GM13977 (cell line): ENCODE measurements at places on chromosomes 1 and 21.

GRCh38 chr1:12001249-12001917 is 17.9 kb upstream of the MIIP start:
- DNase-seq, result no peak

- DNase-seq, result no peak
These were observed 31.4 kb downstream of the EPS15 start for GRCh38 chr1:51487628-51488027.

DNA sequence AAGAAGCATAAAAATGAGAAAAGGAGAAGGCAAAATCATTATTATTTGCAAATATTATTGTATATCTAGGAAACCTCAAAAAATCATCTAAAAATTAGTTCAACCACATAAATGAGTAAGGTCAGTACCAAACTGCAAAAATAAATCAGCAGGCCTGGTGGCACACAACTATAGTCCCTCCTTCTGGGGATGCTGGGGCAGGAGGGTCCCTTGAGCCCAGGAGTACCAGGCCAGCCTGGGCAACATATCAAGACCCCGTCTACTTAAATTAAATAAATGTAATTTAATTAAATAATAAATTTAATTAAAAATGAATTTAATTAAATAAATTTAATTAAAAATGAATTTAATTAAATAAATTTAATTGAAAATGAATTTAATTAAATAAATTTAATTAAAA is 40.3 kb upstream of the TRIM67 start:
- DNase-seq, result no peak

- peak; percentile 92 for DNase-seq
These were observed 30.0 kb downstream of the SLC27A3 start for GRCh38 chr1:153805042-153805745.

DNA sequence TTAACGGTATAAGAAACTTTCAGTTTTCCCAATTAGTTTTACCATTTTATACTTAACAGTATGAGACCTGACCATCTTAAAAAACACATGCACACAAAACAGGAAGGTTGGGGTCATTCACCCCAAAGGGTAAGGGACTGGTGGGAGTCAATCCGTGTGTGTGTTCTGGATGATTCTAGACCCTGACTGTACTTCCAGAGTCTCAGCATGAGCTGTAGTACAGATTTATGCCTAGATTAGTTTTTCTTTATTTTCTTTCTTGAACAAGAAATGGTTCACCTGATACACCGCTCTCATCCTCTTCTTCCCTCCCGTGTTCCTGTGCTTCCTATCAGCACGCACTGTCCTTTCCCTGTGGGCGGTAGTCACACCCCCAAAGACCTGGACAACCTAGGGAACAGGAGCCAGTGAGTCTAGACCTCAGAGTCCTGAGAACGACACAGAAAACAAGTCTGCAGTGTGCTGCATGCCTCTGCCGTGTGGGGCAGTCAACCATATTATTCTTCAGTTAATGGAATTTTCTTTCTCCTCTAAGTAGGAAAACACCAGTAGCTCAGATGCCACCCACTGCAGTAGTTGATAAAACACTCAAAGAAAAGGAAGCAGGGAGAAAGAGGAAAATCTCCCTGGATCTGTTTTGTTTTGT is 38.9 kb upstream of the MRPS6 start:
- no peak for DNase-seq

DNA sequence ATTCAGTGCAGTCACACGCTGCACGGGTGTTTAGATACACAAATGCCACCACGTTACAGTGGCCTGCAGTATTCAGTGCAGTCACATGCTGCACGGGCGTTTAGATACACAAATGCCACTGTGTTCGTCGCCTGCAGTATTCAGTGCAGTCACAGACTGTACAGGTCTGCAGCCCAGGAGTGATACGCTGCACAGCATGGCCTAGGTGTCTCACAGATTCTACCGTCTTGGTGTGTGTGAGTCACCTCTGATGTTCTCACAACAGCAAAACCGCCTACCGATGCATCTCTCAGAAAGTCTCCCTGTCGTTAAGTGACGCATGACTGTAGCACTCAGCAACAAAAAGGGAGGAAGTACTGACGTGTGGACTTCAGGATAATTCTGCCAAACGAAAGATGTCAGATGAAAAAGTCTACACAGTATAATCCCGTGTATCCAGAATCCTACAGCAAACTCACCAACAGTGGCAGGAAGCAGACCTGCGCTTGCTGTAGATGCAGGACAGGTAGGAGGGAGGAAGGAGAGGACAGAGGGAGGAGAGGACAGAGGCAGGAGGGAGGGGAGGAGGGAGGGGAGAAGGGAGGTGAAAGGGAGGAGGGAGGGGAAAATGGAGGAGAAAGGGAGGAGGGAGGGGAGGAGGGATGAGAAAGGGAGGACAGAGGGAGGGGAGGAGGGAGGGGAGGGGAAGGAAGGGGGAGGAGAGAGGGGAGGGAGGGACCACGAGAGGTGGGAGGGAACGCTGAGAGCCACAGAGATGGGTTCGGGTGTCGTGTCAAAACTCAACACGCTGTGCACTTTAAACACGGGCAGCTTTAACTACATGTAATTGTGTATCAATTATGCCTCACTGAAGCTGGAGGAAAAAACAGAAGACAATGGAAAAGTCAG is 36.3 kb upstream of the PCBP3 start:
- DNase-seq, result no peak

DNA sequence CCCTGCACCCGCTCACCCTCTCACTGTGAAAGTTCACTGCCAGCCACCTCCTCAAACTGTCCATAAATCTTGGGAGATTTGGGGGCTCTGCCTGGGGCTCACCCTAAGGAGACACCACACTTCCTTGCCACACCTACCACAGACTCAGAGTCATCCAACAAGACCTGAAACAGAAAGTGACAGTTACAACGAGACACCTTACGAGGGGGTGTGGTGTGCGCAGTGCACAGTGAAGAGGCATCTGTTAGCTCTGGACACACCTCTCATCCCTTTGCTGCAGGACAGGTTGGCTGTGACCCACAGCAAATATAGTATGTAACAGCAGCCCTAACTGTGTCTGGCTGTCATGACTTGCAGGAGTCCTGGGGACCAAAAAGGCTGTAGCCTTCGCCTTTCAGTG is 190.2 kb downstream of the NR5A2 start:
- no peak for DNase-seq

DNA sequence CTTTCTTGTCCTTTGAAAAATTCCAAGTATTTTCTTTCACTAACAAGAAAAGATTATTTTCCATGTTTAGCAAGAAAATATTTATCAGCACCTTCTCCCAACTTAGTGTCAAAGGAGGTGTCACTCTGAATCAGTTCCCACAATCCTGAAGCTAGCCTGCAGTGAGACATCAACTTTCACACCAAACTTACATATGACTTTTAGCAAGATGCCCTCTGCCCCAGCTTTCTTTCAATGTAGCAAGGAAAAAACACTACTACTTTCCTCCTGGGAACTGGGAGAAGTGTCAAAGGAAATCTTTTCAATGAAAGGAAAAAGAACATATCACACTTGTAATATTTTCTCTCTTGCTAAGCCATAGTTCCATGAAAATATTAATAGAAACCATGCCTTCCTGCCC is 50.9 kb upstream of the PALMD start:
- no peak for DNase-seq

DNA sequence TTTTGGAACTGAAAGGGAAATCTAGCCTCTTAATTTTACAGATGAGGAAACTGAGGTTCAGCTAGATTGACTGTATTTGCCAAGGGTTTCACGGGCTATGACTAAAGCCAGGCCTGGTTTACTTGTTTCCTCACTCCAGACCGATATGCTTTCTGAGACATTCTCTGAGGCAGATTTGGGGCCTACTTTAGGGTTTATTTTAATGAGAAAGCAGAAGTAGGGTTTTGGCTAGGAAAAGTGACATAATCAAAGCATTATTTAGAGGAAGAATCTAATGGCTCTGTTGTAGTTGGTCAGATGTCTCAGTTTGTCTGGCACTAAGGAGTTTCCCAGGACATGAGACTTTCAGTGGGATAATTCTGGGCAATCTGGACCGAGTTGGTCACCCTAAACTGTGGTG is 1.5 kb upstream of the RPTN start:
- DNase-seq, result no peak

DNA sequence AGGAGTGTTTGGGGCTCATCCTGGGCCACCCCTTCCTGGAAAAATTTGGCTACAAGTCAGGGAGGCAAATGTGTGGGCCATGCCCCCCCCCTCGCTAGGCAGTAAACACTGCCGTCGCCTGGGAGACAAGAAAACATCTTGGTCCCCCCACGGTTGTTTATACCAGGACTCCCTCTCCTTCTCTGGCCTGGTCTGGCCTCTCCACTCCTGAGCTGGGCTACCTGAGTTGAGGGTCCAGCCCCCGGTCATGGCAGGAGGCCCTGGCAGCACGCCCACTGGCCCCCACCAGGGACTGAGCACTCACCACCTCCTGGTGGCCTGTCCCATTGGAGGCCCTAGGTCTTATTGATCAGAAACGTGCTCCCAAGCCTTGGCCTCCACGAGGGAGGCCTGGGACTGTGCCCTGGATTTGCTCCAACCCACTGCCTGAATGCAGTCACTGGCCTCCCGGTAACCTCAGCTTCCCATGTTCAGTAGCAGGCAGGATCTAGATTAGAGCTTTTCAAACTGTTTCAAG is 15.8 kb downstream of the KCNQ4 start:
- DNase-seq, result no peak

- no peak for DNase-seq
These were observed 7.4 kb upstream of the INKA2 start for GRCh38 chr1:111746614-111746999.

- peak; percentile 70 for DNase-seq
These were observed 642 bp downstream of the SLC30A7 start for GRCh38 chr1:100896481-100896982.

GRCh38 chr1:159938211-159938852 is 7.1 kb downstream of the IGSF9 start:
- DNase-seq, result peak; percentile 42

- no peak for DNase-seq
These were observed 9.5 kb downstream of the GPR37L1 start for GRCh38 chr1:202131956-202132821.

- DNase-seq, result no peak
These were observed 1.3 kb downstream of the SLC41A1 start for GRCh38 chr1:205811660-205812059.

GRCh38 chr1:109616391-109616790 is 3.0 kb downstream of the GNAT2 start:
- no peak for DNase-seq

DNA sequence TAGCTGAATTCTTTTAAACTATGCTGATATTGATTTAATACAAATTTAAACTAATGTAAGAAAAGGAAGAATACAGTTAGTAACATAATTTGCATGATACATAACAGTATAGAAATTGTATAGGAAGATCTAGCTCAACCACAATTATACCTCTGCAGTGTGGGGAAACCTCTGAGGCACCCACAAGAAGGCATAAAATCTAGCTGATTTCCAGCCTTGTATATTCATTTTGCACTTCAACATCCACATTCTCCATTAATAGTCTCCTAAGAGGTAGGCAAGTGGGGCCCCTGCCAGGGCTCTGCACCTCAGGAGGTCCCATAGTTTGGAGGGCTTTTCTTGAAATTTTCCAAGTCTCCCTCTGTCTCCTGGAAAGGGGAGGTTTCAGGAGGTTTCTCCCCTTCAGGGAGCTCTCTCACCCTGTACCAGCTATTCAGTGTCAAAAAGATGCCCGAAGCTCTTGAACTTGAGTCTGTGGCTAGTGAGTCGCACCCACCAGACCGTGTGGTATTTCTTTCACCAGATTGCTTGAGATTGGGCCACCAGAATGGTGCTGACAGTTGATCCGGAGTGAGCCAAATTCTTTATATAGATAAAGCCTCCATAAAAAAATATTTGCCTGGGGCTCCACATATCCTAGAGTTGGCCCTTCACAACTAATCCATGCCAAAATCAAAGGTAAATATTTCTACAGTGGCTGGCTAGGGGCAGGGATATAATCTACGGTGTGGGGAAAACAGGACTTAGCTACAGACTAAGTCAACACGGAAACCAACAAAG is 108.2 kb downstream of the TIAM1 start:
- DNase-seq, result no peak

- DNase-seq, result no peak
These were observed 20.8 kb upstream of the FAM76A start for GRCh38 chr1:27704958-27705357.

GRCh38 chr1:28437264-28437923 is 67.9 kb downstream of the PHACTR4 start:
- no peak for DNase-seq

- no peak for DNase-seq
These were observed 163.2 kb downstream of the FMN2 start for GRCh38 chr1:240254778-240255291.

DNA sequence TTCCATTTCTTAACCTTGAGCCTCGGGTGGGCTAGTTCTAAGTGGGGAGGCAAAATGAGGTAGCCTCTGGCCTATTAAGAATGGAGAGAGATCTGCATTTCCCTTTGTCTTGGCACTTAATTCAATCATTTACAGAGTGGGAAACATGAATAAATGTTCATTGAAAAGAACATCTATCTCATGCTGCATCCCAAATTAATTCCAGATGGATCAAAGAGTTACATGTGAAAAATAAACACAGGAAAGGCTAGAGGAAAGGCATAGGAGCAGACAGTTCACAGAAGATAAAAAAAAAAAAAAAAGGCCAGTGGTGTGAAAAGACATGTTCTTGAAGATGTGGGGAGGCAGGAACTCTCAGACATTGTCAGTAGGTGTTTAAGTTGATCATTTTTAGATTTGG is 35.7 kb upstream of the EPS8L3 start:
- DNase-seq, result no peak

- DNase-seq, result no peak
These were observed 8.3 kb downstream of the PGM1 start for GRCh38 chr1:63601463-63601862.

GRCh38 chr1:226310637-226311195 is 1.8 kb upstream of the LIN9 start:
- DNase-seq, result no peak

- peak; percentile 87 for DNase-seq
These were observed 5.9 kb upstream of the PLEKHG5 start for GRCh38 chr1:6497215-6497866.

- no peak for DNase-seq
These were observed 1.2 kb downstream of the MFN2 start for GRCh38 chr1:11981378-11982009.
